NCI-H2081 (cell line): ENCODE measurements at places on chromosomes 16 and 17.
A peak's percentile ranks its signal among the peaks of the same experiment; 100 is the strongest.

DNA sequence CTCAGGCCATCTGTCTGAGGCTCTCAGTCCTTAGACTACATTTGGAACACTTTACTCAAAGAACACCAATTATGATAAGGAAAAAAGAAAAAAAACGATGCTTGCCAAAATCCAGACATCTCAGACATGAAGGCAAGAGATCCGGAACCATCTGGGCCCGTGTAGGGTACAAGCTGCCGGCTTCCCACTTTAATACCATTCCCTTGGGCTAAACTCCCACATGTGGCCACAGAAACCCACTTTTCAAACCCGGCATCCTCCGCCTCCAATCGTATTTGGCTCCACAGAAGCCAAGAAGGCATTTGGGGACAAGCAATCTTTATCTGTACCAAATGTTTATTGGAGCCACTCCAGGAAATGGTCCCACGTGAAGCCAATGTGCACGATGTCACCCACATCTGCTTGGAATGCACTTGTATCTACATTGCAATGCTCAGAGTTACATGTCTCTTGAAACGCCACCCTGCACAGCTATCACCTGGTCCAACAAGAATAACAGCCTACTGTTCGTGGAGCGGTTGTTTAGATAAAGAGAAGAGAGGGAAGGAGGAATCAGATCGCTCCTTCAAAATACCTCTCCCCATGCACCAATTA, 33.5 kb downstream of the XYLT1 start:
- no peak for DNase-seq

DNA sequence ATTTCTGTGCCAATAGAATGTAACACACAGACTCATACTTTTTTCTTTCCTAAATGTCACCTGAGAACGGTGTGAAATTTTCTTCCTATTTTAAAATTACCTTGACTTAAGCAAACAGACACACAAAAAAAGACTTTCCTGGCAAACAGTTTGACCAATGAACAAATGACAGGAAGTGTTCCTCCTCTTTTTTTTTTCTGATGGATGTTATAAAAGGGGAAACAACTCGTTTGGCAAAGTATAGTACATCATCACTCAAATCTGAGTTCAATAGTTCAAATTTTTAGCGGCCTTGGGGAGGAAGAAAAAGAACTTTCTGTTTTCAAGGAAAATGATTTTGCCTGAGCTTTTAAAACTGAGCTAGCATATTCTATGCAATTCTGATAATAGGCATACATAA, 19.8 kb downstream of the HS3ST3A1 start:
- no peak for DNase-seq

DNA sequence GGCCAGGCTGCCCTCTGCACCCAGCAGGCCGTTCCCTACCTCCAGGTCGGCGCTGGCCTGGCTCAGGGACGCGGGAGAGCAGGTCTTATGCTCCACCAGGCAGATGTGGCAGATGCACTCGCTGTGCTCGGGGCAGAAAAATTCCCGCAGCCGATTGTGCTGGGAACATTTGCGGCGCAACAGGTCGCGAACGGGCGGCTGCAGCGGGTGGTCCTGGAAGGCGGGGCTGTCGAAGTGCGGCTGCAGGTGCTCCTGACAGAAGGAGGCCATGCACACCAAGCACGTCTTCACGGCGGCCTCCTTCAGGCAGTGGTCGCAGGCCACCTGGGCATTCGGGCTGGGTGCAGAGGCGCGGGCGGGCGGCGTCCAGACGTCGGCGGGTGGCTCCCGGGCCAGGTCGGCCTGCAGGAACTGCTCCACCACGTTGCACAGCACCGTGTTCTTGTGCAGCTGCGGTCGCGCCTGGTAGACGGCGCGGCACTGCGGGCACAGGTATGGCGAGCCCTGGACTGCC, 439 bp downstream of the TRIM25 start:
- peak; percentile 66 for DNase-seq

DNA sequence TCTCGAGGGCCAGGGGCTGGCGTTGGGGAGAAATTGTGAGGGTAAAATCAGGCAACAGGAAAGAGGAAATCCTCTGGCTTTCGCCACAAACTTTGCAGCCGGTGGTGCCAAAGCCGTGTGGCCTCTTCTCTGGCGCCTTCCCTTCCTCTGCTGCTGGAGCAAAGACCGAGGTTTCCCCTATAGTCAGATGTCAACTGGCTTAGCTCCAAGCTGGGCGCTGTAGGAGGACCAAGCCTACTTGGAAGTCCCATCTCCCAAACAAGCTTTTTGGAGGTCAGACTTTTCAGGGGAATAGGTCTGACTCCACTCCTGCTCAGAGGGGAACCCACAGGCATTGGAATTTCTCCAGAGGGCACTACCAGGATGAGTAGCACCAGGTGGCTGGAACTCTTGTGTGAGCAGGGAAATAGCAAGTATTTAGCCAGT, 5.0 kb downstream of the IGFBP4 start:
- DNase-seq, result no peak
